ENCODE measurements at places on chromosomes 6 and 20.

- DNase-seq: peak; percentile 45
Measured at GRCh38 chr6:147222160-147222838, 18.1 kb downstream of the STXBP5 start.

DNA sequence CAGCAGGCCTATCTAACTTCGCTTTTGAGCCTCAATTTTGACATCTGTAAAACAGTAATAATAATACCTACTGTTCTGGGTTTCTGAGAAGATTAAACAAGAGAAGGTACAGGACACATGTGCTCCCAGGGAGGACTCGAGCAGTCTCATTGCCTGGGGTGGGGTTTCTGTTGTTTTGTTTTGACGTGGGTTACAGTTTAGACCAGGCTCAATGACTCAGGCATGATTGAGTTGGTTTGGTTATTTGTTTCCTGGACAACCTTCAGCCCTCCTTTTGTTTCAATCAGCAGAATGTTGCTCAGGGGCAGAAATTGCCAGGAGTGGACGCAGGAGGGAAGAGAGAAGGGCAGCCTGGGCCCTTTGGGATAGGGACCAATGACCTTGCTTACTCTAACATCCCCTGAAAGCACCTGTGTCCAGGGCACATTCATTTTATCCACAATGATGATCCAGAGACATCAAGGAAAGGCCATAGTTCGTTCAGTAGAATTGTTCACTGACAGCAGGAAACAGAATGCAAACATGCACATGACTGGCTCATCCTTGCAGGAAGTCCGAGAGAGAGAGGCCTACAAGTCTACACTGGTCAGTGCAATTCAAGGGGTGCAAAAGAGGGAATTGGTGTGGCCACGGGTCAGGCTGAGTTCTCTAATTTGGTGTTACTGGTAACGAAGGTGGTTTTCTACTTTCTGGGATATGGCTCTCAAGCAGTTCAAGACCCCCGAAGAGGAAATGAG lies 74.5 kb upstream of the MRPS10 start:
- peak; percentile 49 for DNase-seq

DNA sequence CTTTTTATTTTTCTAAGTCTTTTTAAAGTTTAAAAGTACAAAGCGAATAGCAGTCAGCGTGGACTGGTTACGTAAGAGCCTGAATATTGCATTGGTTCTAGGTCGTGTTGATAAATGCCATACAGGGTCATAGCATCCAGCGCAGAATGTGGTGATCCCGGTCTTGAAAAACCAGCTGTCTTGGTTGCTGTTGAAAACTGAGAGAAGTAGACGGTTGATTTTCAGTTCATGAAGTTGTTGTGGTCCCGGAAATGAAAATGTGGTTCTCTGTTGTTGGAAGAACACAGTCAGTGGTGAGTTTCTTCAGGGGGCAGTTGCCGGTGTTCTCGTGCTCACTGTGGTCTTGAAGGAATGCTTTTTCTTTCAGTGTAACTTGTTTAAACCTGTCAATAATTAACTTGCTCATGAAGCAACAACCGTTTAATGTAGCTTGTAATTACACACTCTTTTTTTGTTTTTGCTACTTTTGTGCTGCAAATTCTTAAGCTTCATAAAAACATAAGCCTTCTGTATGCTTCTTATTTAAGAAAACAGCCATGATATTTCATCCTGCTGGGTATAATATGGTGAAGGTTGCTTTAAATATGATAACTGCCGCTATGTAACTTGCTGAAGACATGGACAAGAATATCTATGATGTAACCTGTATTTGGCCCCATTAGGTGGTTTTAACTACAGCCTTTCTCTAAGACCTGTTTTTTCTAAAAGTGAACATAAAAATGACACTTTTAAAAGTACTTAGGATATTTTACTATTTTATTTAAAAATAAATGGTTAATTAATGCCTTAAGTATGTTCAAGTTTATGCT lies 64.8 kb upstream of the KIF25 start:
- DNase-seq: peak; percentile 9

DNA sequence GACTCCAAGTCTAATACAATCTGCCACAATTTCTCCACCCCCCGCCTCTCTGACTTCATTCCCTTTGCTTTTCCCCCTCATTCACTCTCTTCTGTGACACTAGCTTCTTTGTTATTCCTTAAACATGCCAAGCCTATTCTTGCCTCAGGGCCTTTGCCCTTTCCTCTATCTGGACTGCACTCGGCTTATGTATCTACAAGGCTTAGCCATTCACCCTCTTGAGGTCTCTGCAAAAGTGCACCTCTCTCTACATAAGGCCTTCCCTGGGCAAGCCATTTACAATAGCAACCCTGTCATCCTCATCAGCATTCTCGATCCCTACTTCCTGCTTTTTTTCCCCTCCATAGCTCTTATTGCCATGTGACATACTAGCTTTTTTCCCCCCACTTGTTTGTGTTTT lies 168.9 kb downstream of the PDSS2 start:
- DNase-seq: no peak

DNA sequence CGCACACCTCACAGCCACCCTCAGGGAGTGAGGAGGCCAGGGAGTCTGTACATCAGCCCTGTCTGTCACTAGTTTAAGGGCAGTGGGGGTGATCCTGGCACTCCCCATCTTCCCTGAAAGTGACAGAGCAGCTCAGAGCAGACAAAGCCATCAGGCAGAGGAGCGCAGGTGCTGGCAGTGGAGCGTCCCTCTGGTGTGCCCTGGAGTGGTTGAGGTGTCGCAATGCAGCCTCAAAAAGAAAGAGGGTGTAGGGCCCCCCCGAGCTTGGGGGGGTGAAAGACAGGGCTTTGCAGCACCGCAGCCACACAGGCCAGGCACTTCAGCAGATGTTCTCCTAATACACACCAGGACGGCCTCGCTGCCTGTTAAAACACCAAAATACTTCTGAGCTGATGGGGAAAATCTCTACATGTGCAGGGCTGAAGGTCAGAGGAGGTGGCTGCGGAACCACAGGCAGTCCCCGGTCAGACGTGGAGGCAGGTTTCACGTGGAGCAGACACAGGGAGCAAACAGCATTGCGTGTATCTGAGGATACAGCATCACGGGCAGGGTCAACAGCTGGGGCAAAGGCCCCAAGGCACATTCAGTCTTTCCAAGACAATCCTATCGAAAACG lies 69.5 kb downstream of the PREX1 start:
- DNase-seq: no peak

DNA sequence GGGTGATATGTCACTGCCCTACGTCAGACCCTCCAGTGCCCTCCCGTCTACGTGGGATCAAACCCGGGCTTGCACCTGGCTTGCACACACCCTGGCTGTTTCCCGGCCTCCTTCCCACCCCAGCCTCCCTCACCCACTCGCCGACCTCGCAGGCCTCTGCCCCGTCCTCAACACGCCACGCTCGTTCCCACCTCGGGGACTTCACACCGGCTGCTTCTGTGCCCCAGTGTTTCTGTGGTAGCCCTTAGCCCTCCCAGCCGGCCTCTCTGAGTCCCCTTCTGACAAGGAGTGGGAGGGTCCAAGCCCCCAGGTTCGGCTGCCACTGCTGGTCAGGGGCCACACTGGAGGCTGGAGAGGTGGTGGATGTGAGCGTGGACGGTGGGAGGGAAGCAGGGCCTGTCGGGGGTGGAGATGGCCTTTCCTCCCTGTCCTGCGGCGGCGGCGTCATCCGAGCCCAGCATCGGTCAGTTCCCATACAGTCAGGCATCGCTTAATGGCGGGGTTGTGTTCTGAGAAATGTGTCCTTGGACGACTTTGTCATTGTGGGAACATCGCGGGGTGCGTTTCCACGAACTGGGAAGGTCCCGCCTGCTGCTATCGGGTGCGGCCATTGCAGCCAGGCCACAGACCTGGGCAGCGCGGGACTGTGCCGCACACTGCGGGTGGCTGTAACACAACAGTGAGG lies 11.4 kb upstream of the KIF25 start:
- DNase-seq: no peak

GRCh38 chr6:43772681-43773049 lies 2.7 kb downstream of the VEGFA start:
- DNase-seq: peak; percentile 54

DNA sequence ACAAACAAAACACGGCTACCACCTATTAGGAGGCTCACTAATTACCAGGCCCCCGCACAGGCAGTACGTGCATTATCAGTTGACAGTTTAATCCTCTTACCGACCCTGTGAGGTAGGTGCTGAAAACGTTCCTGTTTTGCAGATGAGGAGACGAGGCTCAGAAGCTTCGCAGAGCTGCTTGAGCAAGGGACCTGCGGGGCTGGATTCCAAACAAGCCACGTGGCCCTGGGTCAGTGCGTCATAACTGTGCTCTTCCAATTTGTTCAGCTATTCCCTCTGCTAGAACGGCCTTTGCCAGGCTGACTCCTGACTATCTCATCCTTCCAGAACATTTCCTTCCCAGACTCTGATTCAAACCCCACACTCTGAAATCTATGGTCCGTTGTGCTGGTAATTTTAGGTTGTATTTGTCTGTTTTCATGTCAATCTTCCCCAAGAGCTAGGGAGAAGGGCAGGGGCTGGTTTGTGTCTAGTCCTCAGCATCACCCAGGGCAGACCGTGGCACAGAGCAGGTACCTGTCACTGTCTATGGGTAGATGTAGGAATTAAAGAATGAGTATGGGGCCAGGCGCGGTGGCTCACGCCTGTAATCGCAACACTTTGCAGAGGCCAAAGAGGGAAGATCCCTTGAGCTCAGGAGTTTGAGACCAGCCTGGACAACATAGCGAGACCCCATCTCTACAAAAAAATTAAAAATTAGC lies 28.8 kb upstream of the TLDC2 start:
- DNase-seq: no peak
